ENCODE measurements at places on chromosomes 7 and 10. TPM values are rescaled to one million over a fixed set of nuclear protein-coding genes. Genes with fewer than 3 reads are reported as not detected.

DNA sequence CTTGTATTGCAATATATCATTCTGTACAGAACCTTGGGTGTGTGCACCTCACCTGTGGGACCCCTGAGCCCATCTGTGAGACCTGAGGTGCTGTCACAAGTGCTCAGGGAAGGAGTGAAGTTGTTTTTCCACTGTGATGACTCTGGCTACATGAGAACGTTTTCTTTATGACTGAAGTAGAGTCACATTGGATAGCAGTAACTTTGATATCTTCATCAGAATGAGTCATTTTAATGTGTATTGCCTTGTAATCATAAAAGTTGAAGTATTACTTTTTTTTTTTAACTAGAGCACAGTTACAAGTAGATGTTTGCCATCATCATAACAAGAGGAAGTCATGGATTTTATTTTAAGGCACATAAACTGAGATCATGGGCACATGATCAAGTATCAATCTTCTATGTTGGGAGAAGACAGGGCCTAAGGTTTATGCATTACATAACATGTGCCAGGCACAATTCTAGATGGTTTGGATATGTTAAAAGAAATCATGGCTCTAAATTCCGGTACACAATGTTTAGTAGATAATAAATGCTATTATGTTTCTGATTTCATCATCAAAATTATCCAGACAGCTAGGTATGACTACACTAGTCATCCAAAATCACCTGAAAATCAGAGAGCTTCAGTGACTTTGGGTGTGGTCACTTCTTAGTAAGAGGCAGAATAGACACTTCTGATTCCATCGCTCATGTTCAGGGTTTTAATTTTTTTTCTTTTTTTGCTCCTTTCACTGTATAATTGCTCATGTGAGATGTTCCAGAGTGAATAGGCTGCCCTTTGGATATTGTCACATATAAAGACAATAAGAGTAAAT is 82.7 kb upstream of the KLF6 start:
- no peak for DNase-seq

DNA sequence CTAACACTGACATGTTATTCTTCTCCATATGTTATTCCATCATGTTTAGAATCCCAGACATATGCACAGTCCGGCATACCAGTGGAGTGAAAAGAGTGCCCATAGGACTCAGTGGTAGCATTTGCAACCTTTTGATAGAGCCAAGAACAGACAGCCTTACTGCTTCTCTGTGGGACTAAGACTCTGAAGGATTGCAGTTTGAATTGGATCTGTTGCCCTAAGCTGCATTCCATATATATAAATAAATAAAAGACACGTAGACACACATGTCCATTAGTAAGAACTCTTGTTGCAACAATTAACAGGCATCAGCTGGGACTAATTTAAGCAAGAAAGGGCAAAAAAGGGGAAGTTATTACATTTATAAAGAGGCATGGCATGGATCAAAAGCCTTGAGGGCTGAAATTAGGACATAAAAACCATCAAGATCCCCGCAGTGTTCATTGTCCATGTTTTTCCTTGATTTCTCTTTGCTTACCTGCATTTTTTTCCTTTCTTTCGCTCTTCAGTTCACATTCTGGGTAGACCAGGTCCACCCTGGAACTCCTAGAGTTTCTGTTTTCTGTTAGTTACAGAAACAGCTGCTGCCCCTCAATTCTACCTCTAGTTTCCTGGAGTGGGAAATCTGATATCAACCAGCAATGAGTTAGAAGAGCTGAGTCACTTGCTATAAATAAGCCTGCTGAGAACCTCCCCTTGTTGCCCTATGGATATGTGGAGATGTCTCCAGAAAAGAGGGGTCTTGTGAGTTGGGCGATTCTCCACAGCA is 132.4 kb downstream of the SORCS1 start:
- peak; percentile 10 for DNase-seq

DNA sequence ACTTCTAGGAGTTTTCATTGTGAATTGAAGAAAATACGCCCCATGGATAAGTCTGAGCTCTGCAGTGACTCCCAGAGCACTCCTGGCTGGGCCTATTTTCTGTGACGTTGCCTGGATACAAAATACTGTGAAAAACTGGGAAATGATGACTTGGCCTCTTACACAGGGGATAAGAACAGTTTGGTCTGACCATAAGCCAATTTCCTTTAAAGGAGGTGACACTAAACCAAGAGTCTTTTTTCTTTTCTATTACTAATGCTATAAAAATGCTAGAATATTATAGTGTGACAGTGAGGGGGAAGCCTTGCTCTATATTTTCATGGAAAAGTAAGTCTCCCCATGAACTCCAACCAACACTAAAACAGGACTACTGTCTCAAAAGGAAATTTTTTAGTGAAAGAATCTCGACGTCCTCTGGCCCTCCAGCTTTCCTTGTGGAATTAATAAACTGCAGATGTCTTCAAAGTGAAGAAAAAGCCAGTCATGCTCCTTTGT is 45.5 kb downstream of the MYOF start:
- peak; percentile 93 for DNase-seq

DNA sequence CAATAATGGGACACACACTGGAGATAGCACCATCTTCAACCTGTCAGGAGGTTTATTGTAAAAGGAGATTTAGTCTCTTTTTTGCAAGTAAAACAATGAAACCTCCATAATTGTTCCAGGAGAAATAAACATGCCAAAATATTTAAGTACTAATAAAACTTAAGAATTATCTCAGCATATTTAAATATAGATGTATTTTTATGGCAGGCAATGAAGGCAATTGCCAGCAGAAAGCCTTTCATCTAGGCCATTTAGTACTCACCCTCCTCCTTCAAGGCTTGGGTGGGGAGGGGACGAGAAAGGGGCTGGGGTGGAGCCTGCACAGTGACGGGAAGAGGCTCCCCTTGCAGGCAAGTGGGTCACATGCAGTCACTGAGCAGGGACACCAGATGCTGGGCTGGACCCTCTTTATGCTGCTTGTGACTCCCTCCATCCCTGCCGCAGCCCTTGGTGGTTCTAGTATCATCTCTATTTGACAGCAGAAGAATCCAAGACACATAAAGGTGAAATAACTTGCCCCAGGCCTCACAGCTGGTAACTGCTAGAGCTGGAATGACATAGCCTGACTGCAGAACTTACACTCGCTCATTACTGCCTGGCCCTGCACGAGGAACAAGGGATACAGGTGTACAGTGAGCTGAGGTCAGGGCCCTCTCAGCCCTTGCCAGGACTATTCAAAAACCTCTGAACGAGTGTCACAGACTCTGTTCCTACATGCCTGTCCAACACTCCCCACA is 449.5 kb upstream of the ZMIZ1 start:
- DNase-seq, result no peak

DNA sequence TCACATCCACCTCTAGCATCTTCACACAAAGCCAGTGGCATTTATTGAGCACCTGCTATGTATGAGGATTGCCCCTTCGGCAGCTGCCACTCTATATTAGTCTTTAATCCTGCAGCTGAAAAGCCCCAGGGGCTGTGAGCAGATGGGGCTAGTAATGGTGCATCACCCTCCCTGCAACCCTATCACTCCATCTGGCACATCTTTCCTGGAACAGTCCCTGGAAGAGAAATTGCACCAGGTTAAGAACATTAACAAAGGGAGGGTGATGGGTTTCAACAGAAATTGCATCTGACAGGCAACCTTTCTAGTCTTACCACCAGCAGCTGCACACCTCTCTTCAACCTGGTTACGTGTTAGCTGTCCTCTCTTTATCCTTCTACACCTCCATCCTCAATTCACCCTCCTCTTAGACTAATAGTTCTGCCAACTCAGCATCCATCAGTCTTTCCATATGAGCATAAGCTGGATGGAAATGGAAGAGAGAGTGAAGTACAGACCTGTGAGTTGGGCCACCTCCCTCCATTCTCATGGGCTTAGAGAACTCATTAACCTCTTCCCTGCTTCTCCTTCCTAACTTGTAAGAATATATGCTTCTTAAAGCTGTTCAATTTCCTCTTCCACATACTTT is 168.6 kb upstream of the NEBL start:
- no peak for DNase-seq

DNA sequence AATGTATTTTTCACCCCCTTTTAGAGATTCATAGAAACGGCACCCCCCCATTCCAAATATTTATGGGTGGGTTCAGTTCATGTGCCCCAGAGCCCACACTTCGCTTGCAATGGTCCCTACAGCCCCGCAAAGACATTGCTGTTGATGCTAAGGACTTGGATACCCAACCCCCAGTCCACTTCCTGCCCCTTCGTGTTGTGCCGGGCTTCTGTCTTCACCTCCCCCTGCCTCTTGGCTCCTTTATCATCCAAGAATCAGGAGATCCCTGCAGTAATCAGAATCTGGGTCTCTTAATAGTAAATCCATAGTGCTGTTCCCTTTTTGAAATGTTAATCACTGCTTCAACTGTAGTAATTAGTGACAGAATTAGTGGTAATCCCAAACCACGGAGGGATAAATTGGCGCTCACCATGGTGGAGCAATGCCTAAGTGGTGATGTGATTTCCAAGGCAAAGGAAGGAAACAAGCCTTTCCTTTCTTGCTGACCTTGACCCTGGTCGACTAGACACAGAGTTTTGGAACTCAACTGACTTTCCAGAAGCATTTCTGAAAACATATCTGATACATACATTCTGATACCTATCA is 67.7 kb downstream of the HK1 start:
- no peak for DNase-seq

DNA sequence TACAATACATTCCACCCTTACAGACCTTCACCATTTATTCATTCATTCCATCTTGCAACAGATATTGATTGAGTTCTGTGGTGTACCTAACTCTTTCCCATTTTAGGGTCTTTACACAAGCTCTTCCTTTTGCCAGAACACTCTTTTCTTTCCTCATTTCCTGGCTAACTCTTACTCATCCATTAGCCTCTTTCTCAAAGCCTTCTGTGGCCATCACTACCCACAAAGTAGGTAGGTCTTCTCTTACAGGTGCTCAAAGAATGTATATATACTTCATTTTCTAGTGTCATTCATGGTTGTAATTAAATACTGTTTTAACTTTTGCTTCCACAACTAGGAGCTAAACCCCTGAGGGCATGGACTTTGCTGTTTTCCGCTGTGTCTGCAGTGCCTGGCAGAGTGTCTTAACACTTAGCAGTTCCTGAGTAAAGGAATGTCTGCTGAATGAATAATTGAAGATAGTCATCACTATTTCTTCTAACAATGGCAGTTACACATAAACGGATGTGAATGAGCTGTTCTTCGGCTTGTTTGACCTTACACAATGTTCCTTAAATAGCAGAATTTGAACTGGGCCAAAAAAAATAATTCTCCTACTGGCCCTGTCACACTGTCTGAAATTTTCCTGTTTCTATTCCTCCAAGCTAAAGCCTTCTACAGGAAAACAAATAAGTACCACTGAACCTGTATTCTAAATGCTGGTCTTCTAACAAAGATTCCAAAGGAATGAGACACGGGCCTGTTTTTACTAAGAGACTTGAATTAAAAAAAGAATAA is 15.1 kb downstream of the BCAP29 start:
- no peak for DNase-seq

GRCh38 chr7:978416-979091 is 3.2 kb upstream of the COX19 start:
- DNase-seq, result no peak

DNA sequence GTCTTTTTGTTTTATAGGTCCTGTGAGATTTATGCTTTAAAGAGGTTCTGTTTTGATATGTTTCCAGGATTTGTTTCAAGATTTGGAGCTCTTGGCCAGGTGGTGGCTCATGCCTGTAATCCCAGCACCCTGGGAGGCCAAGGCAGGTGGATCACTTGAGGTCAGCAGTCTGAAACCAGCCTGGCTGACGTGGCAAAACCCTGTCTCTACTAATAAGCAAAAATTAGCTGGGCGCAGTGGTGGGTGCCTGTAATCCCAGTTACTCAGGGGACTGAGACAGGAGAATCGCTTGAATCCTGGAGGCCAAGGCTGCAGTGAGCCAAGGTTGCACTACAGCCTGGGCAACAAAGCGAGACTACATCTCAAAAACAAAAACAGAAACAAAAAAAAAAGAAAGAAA is 8.3 kb upstream of the HYAL4 start:
- DNase-seq, result no peak

DNA sequence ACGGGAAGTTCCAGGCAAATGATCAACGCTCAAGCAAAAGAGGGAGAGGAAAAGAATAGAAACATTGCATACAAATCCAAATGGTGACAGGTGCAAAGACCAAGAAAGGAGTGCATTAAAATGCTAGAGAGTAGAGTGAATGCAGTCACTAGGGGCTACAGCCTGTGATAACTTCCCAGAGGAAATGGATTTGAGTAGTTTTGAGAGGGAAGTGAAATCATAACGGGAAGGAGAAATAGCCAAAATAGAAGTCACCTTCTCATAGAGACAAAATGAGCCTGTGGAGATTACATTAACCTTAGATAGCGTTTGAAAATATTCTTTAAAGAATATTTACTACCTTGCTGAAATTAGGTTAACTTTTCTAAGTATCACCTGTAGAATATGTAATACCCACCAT is 26.5 kb downstream of the NUP42 start:
- DNase-seq, result no peak

DNA sequence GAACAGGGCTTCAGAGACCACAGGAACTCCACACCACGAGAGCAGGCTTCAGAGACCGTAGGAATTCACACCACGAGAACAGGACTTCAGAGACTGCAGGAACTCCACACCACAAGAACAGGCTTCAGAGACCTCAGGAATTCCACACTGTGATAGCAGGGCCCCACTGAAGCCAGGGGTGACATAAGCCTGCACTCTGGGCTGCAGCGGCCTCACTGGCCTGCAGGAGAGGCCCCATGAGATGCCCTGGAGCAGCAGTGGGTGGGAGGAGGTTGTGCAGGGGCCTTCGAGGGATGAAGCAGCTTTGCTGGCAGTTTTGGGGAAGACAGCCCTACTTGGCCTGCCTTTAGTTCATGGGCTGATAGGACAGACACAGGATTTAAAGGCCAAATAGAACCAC is 614.7 kb downstream of the PTPRN2 start:
- no peak for DNase-seq

DNA sequence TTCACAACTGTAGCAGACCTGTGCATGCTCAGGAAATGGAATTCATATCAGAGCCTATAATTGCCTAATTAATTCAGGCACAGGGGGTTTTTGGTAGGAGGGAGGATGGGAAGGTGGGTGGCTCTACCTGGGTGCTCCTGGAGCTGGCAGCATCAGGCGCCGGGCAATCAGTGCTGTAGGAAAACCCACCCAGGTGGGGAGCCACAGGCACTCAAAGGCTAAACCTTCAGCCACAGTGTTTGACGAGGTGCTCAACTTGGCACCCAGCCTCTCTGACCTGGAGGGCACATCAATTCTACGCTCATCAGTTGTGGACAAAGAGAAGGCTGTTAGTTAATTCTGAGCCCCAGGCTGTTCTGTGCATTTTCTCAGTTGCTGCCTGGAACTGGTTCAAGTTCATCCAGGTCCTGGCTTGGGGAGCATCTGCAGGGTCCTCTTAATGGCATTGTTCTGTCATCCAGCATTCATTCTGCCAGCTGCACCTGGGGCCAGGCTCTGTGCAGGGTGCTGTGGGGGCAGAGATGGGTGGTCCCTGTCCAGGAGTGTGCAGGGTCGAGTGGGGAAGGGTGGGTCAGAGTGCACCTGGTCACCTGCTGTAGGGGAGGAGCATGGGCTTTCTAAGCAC is 54.1 kb upstream of the NPTX2 start:
- DNase-seq, result no peak

RAB11FIP2 gene
- 20.8 TPM for polyA plus RNA-seq

CALHM3 gene
- polyA plus RNA-seq, result not detected

CHAT gene
- polyA plus RNA-seq, result not detected
